Small intestine (tissue), 16 donors: ENCODE measurements at places on chromosomes 1 and 21.

DNA sequence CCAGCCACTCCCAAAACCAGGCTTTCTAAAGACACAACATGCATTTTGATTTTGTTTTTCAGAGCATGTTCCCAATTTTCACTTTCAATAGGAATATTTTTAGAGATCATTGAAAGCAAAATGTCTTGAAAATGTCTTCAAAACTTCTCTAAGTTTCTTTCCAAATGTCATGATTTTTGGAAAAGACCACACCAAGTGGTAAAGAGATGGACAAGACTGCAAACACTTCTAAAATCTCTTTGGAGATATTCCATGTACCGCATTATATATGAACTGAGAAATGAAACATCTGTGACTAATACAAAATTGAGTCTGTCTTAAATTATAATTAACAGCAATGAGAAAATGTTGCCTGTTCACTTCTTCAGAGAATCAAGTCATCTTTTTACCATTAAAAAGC is 418.0 kb upstream of the PKN2 start:
- no peaks in the 10 kb centered on the region for H3K4me1 ChIP-seq
- H3K4me3 ChIP-seq: no peak overlapping the region
- no peaks in the 10 kb centered on the region for H3K27me3 ChIP-seq

DNA sequence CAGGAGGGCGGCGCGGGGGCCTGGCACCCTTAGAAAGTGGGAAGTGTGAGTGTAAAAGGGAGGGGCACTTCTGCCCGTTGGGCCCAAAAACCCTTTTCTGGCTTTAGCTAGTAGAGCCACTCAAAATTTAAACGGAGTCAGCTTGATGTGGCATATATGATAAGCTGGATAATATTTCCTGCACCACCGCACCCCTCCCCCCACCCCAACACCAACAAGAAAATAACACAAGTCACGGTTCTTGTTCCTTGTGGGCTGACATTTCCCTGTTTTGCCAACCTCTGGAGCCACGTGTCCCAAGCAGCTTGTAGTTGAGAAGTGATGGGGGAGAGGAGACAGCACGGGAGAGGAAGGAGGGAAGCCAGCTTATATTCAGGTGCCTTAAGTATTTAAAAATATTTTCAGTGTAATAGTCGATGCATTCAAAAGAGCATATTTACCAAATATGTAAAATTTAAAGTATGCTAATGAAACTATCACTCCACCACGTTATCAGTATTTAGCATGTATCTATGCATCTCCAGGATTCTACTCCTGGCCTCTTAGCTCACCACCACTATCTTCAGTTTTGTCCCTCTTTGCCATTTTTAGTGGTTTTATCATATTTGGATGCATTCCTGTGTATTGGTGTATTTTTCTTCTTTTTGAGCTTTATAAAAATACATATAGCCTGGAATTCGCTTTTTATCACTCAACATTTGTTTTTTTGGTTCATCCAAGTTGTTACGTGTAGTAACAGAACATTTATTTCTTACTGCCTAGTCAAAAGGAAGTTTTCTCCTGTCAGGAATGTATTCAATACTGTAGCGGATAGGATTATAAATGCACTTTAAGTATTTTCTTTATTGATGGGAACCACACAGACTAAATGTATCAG is 773 bp upstream of the DDX59 start:
- no peaks in the 10 kb centered on the region for H3K36me3 ChIP-seq
- H3K4me3 ChIP-seq: peak overlapping the region; percentile 93
- peak; percentile 63 for DNase-seq
- no peaks in the 10 kb centered on the region for H3K27me3 ChIP-seq
- peaks cover 4% of the 10 kb centered on the region for H3K4me1 ChIP-seq

DNA sequence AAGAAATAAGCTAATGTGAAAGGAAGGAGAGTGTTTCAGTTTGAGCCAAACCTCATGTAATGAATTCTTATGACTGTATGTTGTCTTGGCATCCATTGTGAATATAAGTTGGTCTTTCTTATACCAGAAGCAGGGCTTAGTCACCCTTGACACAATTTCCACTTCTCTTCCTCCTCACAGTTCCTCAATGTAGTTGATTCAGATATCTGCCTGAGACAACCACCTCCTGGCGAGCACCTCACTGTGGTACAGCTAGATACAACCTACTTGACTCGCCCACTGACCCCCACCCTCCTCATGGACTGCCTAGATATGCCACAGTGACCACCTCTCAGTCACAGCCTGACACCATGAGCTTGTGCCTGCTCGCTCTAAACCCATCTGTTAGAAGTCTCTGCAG is 45.6 kb downstream of the KYAT3 start:
- no peaks in the 10 kb centered on the region for H3K27me3 ChIP-seq
- no peak overlapping the region for H3K4me3 ChIP-seq
- H3K36me3 ChIP-seq: peaks cover 8% of the 10 kb centered on the region
- no peaks in the 10 kb centered on the region for H3K4me1 ChIP-seq
- DNase-seq: no peak

- peak overlapping the region; percentile 4 for H3K27ac ChIP-seq
These were observed 62.3 kb downstream of the RUNX1 start for GRCh38 chr21:34986561-34987500.

GRCh38 chr1:58986996-58987767 is 203.3 kb upstream of the JUN start:
- no peak overlapping the region for H3K27ac ChIP-seq
- no peak for DNase-seq
- H3K4me3 ChIP-seq: no peak overlapping the region
- H3K4me1 ChIP-seq: peaks cover 15% of the 10 kb centered on the region

DNA sequence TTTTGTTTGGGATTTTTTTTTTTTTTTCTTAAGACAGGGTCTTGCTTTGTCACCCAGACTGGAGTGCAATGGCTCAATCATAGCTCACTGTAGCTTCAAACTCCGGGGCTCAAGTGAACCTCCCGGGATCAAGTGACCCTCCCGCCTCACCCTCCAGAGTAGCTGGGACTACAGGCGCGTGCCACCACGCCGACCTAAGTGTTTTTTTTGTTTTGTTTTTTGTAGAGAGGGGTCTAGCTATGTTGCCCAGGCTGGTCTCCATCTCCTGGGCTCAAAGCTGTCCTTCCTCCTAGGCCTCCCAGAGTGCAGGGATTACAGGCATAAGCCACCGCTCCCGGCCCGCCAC is 776 bp downstream of the HLCS start:
- H3K4me1 ChIP-seq: no peaks in the 10 kb centered on the region
- peak overlapping the region; percentile 63 for H3K27ac ChIP-seq
- DNase-seq: no peak
- H3K27me3 ChIP-seq: no peaks in the 10 kb centered on the region
- peak overlapping the region; percentile 79 for H3K4me3 ChIP-seq

- no peaks in the 10 kb centered on the region for H3K4me1 ChIP-seq
- H3K4me3 ChIP-seq: no peak overlapping the region
- DNase-seq: no peak
- H3K27ac ChIP-seq: no peak overlapping the region
These were observed 171.7 kb downstream of the BACH1 start for GRCh38 chr21:29470397-29470796.

GRCh38 chr1:11893907-11894251 is 32.3 kb downstream of the KIAA2013 start:
- peaks cover 14% of the 10 kb centered on the region for H3K27me3 ChIP-seq
- peak; percentile 64 for DNase-seq
- H3K4me1 ChIP-seq: no peaks in the 10 kb centered on the region
- no peak overlapping the region for H3K27ac ChIP-seq
- no peak overlapping the region for H3K4me3 ChIP-seq
- no peaks in the 10 kb centered on the region for H3K36me3 ChIP-seq

GRCh38 chr1:63847308-63847910 is 73.6 kb downstream of the ROR1 start:
- H3K36me3 ChIP-seq: no peaks in the 10 kb centered on the region
- peaks cover 10% of the 10 kb centered on the region for H3K4me1 ChIP-seq
- H3K4me3 ChIP-seq: no peak overlapping the region

DNA sequence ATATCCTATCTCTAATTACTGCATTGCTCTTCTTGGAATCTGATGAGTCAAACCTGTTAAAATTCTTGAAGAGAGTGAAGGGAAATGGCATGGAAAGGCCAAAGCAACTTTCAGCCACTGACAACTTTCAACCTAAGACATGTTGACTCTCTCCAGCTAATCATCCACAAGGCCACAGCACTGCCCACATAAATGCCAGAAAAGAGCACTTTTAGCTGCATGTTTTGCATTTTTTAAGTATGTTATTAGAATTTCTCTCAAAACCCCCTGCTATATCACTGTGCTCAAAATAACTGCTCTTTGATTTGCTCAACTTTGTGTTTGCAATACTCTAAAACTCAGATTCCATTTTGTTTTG is 352.5 kb downstream of the ADGRL2 start:
- no peak overlapping the region for H3K4me3 ChIP-seq
- DNase-seq: no peak
- H3K27me3 ChIP-seq: no peaks in the 10 kb centered on the region
- H3K4me1 ChIP-seq: no peaks in the 10 kb centered on the region
- H3K36me3 ChIP-seq: no peaks in the 10 kb centered on the region

DNA sequence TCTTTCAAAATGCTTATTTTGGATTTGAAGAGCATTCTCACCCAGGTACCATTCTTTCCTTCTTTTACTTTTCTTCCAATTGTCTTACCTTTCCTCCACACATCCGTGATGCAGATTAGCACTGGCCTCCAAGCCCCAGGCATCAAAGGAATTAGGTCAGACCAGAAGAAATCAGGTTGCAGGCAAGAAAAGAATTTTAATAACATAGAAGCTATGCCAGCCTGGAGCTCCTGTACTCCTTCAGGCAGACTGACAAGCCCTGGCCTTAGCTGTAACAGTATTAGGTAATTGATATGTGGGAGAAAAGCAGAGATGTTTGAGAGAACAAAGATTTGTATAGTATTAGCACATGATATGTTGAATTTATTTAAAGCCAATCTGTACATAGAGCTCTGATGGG is 390.4 kb upstream of the ADGRL2 start:
- DNase-seq: no peak
- H3K4me3 ChIP-seq: no peak overlapping the region
- no peaks in the 10 kb centered on the region for H3K4me1 ChIP-seq
- H3K27ac ChIP-seq: no peak overlapping the region
- no peaks in the 10 kb centered on the region for H3K36me3 ChIP-seq

- no peaks in the 10 kb centered on the region for H3K27me3 ChIP-seq
- H3K36me3 ChIP-seq: peaks cover 16% of the 10 kb centered on the region
- no peak overlapping the region for H3K27ac ChIP-seq
- DNase-seq: peak; percentile 84
- no peak overlapping the region for H3K4me3 ChIP-seq
These were observed 4.6 kb downstream of the DMAP1 start for GRCh38 chr1:44217809-44218410.

DNA sequence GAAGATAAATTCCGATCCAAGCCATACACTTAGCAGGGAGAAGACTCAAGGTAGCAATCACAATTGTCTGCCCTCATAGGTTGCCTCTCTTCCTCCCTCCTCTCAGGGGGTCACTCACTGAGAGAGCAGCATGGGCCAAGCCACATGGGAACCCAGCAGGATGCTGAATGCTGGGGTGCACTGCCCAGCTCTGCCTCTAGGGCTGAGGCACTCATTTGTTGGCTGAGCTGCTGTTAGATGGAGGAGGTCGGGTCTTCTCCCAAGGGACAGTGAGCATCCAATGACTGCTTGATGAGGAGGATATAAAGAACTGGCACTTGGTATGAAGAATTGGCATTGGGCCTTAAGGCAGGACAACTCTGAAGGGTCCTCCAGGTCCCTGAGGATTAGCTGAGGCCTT is 418.8 kb downstream of the SIPA1L2 start:
- no peaks in the 10 kb centered on the region for H3K36me3 ChIP-seq
- DNase-seq: no peak
- H3K27ac ChIP-seq: no peak overlapping the region
- no peaks in the 10 kb centered on the region for H3K4me1 ChIP-seq

- H3K27me3 ChIP-seq: no peaks in the 10 kb centered on the region
- H3K36me3 ChIP-seq: peaks cover 3% of the 10 kb centered on the region
- no peak overlapping the region for H3K27ac ChIP-seq
- no peak for DNase-seq
- no peak overlapping the region for H3K4me3 ChIP-seq
- H3K4me1 ChIP-seq: no peaks in the 10 kb centered on the region
These were observed 45.3 kb downstream of the PIK3CD start for GRCh38 chr1:9696793-9697192.

DNA sequence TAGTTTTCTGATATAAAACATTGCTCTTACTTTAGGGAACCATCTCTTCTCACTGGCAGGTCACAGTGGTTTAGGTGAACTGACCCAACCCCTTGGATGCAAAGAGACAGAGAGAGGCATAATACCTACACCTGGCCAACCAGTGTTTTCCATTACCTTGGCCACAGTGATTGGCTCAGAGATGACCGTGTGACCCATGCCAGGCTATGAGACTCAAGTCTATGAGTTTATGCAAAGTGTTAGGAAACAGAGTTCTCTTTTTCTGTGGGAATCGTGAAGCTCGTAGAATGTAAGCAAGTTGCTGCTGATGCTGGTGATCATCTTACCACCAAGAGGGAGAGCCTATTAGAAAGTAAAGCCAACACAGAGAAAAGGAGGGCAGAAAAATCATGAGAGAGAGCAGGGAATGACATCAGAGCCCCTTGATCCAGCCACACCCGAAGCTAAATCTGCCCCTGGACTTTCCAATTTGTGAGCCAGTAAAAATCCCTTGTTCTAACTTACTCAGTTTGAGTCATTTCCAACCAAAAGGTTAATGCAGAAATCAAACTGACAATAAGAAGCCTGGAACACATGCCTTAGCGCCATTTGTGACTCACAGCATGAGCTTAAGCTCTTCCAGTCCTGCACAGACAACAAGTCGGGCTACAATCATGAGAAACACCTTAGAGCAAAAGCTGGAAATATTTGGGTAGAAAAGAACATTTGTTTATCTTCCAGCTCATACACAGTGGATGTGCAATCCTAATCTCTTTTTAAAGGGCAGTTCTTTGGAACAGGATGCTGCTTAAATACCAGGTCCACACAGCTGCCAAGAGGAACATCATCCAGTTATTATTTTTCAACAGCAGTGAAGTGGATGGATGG is 81.3 kb upstream of the KAZN start:
- no peaks in the 10 kb centered on the region for H3K27me3 ChIP-seq
- no peak overlapping the region for H3K4me3 ChIP-seq
- no peaks in the 10 kb centered on the region for H3K4me1 ChIP-seq
- H3K36me3 ChIP-seq: no peaks in the 10 kb centered on the region
- H3K27ac ChIP-seq: no peak overlapping the region
- no peak for DNase-seq

DNA sequence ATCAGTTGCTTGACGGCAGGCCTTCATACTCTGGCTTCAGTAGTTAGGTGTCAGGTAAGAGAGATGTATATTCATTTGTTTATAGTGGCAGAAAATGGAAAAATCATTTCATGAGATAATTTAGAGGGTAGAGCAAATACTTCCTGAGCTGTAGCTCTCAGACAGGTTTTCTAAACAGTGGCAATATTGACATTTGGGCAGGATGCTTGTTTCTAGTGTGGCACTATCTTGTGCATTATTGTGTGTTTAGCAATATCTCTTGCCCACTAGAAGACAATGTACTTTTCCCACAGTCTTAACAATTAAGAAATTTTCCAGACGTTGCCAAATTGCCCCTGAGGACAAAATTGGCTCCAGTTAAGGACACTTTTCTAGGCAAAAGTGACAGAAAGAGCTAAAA is 1143.1 kb downstream of the PLA2G4A start:
- H3K4me3 ChIP-seq: no peak overlapping the region
- no peaks in the 10 kb centered on the region for H3K4me1 ChIP-seq
- H3K36me3 ChIP-seq: no peaks in the 10 kb centered on the region
- H3K27me3 ChIP-seq: no peaks in the 10 kb centered on the region
- no peak for DNase-seq

- no peak overlapping the region for H3K4me3 ChIP-seq
- no peak for DNase-seq
- no peaks in the 10 kb centered on the region for H3K27me3 ChIP-seq
- no peaks in the 10 kb centered on the region for H3K4me1 ChIP-seq
These were observed 91.6 kb upstream of the CAMK1G start for GRCh38 chr1:209491897-209492296.

- no peaks in the 10 kb centered on the region for H3K36me3 ChIP-seq
- no peaks in the 10 kb centered on the region for H3K4me1 ChIP-seq
- H3K27me3 ChIP-seq: no peaks in the 10 kb centered on the region
- no peak overlapping the region for H3K4me3 ChIP-seq
- no peak overlapping the region for H3K27ac ChIP-seq
These were observed 185.1 kb upstream of the CAMK1G start for GRCh38 chr1:209398313-209398991.
